ENCODE measurements at places on chromosomes 6 and 20.

- DNase-seq = no peak
These were observed 626.1 kb downstream of the DHX35 start for GRCh38 chr20:39588148-39588757.

DNA sequence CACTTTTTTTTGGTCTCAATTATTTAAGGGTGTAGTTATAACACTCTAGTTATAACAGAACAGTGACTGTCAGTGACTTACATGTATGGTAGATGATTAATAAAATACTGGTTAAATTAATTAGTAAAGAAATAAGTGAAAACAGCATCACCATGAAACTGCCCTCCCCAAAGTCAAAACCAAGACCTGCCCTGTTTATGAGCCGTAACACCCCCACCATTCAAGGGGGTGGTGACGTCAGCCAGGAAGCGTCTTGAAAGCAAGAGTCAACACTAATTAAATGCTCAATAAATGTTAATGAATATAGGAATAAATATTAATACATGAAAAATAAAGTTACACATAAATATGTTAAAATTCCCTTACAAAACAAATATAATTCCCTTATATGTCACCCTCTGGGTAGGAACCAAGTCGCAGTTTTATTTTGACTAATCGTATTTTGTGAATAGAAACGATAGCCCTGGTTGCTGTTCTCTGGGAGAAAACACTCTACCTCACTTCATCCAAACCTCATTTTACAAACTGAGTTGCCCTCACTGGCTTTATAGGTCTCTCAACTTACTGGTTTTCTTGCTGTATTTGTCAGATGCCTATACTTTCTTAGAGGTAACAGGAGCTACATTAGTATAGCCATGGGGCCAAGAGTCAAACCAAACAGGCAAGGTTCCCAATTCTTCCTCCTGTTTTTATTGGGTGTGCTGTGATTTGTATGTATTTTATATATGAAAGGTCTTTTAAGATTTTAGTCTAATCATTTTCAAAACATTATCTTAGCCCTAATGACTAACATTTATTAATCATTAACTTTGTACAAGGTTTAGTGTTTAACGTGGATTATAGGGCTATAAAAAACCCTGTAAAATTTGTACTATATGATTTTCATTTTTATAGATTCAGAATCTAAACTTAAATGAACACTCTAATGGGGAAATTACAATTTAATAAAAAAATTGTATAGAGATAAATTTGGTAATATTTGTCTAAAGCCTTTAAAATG is 227.9 kb upstream of the IRAK1BP1 start:
- DNase-seq = no peak

DNA sequence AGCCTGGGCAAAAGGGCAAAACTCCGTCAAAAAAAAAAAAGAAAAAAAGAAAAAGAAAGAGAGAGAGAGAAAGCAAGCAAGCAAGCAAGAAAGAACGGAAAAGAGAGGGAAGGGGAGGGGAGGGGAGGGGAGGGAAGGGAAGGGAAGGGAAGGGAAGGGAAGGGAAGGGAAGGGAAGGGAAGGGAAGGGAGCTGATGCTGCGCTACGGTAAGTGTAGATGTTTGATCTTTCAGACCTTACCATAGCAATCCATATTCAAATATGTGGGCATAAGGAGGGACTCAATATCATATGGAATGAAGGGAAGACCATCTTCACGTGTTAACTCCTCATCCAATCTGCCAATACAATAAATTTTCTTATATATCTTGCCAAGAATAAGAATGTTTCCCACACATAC is 11.9 kb downstream of the DPPA5 start:
- DNase-seq = no peak

- no peak for DNase-seq
These were observed 12.7 kb downstream of the CPNE1 start for GRCh38 chr20:35651958-35652357.

DNA sequence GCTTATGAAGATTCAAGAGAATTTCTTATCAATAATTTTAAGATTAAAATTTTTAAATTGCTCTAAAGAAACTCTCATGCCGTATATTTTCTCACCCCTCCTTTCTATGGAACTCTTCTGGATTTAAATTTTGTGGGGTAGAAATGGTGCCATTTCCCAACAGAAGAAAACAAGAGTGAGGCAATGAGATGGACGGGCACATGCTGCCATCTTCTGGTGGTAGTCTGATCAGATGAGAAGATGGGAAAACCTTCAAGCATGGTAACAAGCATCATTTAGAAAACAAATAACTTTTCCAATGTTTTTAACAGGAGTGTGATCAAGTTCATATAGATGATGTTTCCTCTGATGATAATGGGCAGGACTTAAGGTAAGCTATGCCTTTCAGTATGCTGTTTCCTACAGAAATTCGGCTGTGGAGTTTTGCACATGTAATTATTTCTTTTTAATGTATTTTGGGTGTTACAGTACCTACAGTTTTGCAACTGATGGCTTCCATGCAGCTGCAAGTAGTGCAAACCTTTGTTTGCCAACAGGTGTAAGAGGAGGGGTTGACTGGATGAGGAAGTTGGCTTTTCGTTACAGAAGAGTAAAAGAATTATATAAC is 271.4 kb downstream of the EYA4 start:
- DNase-seq = peak; percentile 42

DNA sequence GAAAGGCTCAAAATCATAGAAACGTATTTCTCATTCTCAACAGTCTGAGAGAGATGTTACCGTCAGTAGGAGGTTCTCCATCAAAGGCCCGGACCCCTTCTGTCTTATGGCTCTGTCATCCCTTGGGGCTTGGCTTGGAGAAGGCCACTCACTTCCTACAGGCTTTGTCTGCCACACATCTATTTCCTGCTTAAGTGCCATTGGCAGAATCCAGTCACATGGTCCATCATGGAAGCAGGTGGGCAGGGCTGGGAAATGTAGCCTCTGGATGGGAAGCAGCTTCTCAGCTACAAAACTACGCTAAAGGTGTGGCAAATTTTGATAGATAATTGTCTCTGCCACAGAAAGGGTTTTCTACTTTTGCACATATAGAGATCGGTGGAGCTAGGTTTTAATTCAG is 12.6 kb upstream of the ZFP64 start:
- no peak for DNase-seq

- no peak for DNase-seq
These were observed 53.8 kb upstream of the CCDC28A start for GRCh38 chr6:138719744-138720143.
